ENCODE measurements at places on chromosomes 3 and 15. TPM values are rescaled to one million over a fixed set of nuclear protein-coding genes. Genes with fewer than 3 reads are reported as not detected.

DNA sequence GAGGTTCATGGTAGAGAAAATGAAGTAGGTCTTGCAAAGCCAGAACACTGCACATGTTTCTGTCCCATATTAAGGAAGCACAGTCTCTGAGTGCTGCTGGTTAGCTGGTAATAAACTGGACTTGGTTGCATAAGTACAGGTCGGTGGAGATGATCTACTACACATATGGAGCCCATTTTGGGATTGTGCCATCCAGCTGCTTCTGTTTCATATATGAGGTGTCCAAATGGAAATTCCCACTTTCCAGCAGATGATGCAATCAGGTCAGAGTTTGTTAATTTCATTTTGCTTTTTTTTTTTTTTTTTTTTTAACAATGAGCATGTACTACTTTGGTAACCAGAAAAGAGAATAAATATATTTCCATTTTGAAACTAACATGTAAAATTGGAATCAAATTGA is 122.6 kb downstream of the SATB1 start:
- no peak for DNase-seq

IL17RB gene
- 1.4 TPM for total RNA-seq

RBPMS2 gene
- total RNA-seq: 0.59 TPM

GRCh38 chr15:96296264-96296663 is 34.2 kb upstream of the NR2F2 start:
- DNase-seq: no peak

- no peak for DNase-seq
These were observed 573 bp downstream of the MME start for GRCh38 chr3:155080692-155081091.

GPR62 gene
- 0.20 TPM for total RNA-seq

GRCh38 chr15:48644827-48645557 is 517 bp downstream of the FBN1 start:
- DNase-seq: peak; percentile 50

- DNase-seq: no peak
These were observed 807.2 kb upstream of the CFAP20DC start for GRCh38 chr3:59856934-59857460.

- DNase-seq: no peak
These were observed 18.0 kb upstream of the CEP152 start for GRCh38 chr15:48828906-48829305.

DNA sequence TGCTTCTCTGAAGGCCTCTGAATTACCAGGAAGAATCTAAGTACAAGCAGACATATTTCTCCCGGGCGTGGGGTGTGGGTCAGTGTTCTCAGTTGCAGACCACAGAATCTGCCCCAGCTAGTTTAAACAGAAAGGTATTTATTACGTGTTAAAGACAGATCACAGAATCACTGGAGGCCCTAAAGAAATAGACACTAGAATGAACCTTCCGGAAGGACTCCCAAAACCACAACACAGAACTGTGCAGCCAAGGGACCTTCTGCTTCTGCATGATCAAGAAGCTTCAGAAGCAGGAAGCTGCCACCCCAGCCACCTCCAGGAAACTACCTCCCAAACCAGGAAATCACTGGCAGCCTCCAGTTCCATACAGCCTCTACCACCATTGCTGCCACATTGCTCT is 32.7 kb upstream of the ZFAND6 start:
- no peak for DNase-seq

DNA sequence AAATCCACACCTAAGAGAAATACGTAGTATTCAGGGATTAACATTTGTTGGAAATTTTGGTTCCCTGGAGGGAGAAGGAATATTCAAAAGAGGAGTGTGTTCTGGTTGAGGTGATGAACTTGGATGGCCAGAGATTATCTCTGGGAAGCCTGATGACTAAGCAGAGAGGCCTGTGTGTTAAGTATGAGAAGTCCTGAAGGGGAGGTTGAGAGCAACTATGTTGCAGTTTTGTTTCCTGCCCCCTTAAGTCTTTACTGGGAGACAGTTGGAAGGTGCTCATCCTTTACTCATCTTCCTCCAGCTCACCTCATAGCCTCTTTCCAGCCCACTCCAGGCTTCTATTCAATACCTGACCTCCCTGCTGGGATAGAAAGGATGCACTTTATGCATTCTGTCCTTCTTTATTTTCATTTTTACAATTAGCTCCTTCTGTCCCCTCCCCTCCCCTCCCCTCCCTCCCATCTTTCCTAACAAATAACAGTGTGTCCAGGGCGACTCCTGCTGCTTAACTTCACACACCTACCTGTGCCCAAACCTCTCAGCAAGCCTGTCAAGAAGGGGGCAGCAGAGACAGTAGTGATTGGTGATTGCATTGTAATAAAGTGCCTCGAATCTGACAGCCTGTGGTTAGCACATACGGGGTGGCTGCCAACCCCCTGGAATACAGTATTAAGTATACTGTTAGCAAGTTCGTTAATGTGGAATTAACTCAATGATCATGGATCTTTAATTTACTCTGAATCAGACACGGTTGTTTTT is 11.9 kb downstream of the RAP2B start:
- no peak for DNase-seq

- DNase-seq: no peak
These were observed 452.5 kb downstream of the MCTP2 start for GRCh38 chr15:94683902-94684301.
